Endodermal cell (in vitro differentiated cells): ENCODE measurements at places on chromosomes 2 and 18. TPM values are rescaled to one million over a fixed set of nuclear protein-coding genes. Genes with fewer than 3 reads are reported as not detected.

Gene TCF7L1
- total RNA-seq, result 70.5 and 73.3 TPM in 2 replicates

Gene C1QL2
- 0.18 TPM in 1 of 2 replicates, not detected in the other for total RNA-seq

Gene CYRIA
- total RNA-seq, result 0.63 to 0.86 TPM (median 0.73 TPM) in 3 replicates

Gene SPATA3
- not detected in 2 replicates for total RNA-seq

Gene TUBA4B
- not detected in 3 replicates for total RNA-seq

Gene SNORC
- total RNA-seq, result 3.0 to 6.2 TPM (median 5.0 TPM) in 3 replicates

Gene PKDCC
- 85.3 and 86.8 TPM in 2 replicates for total RNA-seq

Gene OTX1
- total RNA-seq, result 11.7 and 12.9 TPM in 2 replicates

Gene LRRTM4
- total RNA-seq, result 4.2 to 7.5 TPM (median 7.0 TPM) in 3 replicates

Gene DLX1
- not detected in 2 replicates for total RNA-seq

Gene IL18R1
- 1.5 and 2.2 TPM in 2 replicates for total RNA-seq

Gene EIF2B4
- 43.2 to 59.6 TPM (median 58.6 TPM) in 3 replicates for total RNA-seq

Gene LDLRAD4
- total RNA-seq, result 11.3 to 17.0 TPM (median 14.9 TPM) in 3 replicates

Gene KIAA2012
- 0.86 and 1.0 TPM in 2 replicates for total RNA-seq

Gene ZNF407
- total RNA-seq, result 5.0 to 9.4 TPM (median 7.6 TPM) in 3 replicates

Gene TLX2
- 0.27 to 0.53 TPM in 2 of 3 replicates, not detected in the other for total RNA-seq

Gene LRATD1
- total RNA-seq, result 0.95 and 1.1 TPM in 2 replicates

Gene CIB4
- not detected in 2 replicates for total RNA-seq

Gene MTCL1
- total RNA-seq, result 15.0 to 22.1 TPM (median 19.5 TPM) in 3 replicates

Gene TRAPPC8
- total RNA-seq, result 49.0 and 50.7 TPM in 2 replicates

Gene TGFA
- 2.0 and 2.3 TPM in 2 replicates for total RNA-seq

Gene MRPL19
- 71.2 to 81.3 TPM (median 77.6 TPM) in 3 replicates for total RNA-seq

- no peak for DNase-seq
Measured at GRCh38 chr18:39455285-39455684, 1889.7 kb upstream of the CELF4 start.

DNA sequence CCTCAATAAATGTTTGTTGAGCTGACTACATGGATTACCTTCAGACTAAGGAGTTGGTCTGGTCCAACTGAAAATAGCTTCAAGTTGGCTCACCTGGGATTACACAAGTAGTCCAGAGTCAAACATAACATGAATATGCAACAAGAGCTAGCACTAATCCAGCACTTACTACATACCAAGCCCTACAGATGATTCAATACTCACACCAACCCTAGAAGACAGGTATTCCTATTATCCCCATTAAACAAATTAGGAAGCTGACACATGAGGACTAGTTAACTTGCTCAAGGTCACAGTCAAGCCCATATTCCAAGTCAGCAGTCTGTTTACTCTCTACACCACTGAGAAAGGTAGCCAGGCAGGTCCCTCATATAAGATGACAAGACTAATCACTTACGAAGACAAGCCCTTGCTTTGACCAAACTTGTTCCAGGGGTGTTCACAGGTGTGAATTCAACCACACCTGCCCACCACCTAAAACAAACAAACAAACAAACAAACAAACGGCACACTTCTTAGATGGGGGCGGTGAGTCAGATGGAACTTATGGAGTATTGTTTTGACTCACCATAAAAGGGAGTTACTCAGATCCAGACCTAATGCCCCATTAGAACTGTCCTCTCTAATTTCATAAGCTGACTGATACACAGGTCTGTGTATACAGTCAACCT, 29.1 kb downstream of the TMEM131 start:
- no peak for DNase-seq

- no peak for DNase-seq
Measured at GRCh38 chr2:165113414-165113813, 90.4 kb downstream of the SCN3A start.

- no peak for DNase-seq
Measured at GRCh38 chr2:189152483-189152882, 27.1 kb downstream of the COL5A2 start.

DNA sequence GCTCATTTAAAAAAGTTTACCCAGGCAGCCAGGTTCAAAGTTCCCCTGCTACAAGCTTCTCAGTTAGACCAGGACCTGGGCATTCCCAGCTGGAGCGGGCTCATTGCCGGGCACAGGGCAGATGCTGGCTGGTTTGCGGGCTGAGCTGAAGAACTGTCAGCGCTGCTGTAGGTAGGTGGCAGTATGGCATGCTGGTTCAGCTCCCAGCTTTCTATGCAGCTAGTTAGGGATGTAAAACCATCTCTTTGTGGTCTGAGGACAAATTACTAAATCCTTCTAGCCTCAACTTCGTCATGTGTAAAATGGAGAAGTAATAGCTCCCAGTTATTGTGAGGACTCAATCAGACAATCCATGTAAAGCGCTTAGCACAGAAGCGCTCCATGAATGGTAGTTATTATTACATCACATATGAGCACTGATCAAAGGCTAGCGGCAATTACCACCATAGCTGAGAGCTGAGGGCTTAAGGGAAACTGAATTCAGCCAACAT, 2.4 kb upstream of the LDLRAD4 start:
- DNase-seq, result peak; percentile 82

GRCh38 chr2:16614314-16614860, 51.2 kb downstream of the CYRIA start:
- no peak for DNase-seq

GRCh38 chr2:224966613-224967012, 75.7 kb downstream of the DOCK10 start:
- DNase-seq, result no peak

DNA sequence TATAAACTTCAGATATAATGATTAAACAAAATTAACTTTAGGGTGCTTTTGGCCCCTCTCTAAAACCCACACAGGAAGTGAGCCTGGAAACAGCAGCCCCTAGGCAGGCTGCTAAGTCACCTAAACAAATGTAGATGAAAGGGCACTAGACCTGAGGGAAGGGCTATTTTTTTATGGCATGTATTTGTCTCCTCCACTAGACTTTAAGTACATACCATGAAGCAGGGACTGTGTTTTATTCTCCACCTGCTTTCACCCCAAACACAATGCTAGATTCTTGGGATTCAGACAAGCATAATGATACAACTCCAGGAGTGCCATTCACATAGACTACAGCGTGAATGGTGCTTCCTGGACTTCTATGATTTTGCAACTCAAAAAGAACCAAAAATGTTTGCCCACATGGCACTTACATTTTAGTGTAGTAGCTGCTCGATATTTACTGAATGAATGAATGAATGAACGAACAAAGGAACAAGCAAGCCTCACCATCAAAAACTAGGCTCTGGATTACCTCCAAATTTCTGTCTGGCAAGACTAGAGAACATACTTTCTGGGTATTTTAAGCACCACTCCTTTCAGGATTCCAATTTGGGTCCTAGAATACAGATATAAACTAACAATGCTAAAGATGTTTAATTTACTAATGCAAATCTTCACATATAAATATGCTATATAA, 10.1 kb downstream of the ATAD2B start:
- no peak for DNase-seq

DNA sequence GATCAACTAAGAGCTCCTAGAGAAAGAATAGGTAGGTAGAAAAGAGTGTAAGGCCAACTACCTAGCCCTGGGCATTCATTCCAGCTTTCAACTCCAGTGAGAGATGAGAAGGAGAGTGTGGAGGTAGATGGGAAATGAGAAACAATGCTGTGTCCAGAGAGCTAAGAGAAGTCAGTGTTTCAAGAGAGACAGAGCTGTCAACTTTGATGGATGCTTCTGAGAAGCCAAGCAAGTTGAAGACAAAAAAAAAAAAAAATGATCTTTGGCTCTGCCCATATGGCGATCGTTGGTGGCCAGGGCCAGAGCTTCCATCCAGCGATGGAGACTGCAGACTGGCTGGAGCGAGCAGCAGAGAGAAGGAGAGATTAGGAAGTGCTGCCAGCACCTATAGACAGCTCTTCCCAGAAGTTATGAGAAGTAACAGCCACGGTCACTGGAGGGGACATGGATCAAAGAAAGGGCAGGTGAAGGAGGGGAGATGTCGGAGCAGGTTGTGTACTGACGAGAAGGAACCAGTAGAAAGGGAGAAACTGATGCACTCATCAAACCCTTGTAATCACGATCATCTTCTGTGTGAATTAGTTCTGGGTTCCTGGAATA, 112.4 kb upstream of the PPP1CB start:
- DNase-seq, result no peak

- DNase-seq, result peak; percentile 30
Measured at GRCh38 chr2:230677201-230677946, 35.3 kb upstream of the CAB39 start.

- no peak for DNase-seq
Measured at GRCh38 chr2:166614029-166614428, 120.0 kb upstream of the SCN7A start.

DNA sequence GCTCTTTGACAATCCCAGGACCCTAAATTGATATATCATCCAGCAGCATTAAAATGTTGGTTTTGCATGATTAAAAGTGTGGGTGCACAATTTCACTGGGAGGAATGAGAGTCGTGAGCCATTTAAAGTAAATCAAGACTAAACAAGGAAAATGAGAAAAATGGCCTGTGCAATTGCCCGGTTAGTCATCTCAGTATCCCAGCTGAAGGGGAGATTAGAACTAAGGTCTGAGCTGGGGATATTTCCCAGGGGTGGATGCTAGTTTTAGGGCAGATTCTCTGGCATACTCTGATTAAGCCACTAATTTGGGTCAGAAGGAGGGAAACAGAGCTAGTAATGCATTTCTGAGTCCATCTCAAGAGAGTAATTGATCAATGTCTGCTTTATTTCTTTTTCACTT, 177.2 kb downstream of the EN1 start:
- no peak for DNase-seq

- no peak for DNase-seq
Measured at GRCh38 chr2:148252646-148253045, 231.8 kb downstream of the MBD5 start.

GRCh38 chr18:69064063-69064462, 266.2 kb downstream of the CCDC102B start:
- DNase-seq, result no peak

DNA sequence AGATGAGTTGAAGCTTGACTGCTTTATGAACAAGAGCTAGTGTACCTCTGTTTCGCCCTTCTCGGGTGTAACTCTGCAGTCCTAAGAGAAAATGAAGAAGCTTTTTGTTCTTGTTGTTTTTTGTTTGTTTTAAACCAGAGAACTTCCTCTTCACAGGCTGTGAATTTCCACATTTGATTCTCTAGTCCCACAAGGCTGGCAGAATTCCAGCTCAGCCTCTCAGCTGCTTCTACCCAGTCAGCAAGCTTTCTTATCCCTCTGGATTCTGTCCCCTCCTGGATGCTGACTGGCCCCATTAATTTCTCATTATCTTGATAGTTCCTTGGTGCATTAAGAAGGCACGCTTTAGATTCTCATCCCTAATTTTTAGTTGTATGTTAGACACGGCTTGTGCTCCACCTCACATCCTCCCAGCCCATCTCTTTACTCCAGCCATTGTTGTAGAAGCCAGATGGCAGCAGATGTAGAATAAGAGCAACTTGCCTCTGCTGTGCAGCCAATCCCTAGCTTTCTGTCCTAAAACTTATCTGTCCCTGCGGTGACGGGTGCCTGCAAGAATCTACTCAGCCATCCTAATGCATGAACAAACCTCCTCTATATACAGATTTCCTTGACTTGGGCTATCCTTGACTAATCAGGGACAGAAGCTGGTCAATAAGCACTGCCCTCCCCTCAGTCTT, 12.3 kb upstream of the RESP18 start:
- DNase-seq, result no peak

- DNase-seq, result no peak
Measured at GRCh38 chr2:233714121-233714520, 1.4 kb downstream of the UGT1A5 start.

GRCh38 chr2:128557831-128558241, 239.2 kb upstream of the HS6ST1 start:
- DNase-seq, result no peak

DNA sequence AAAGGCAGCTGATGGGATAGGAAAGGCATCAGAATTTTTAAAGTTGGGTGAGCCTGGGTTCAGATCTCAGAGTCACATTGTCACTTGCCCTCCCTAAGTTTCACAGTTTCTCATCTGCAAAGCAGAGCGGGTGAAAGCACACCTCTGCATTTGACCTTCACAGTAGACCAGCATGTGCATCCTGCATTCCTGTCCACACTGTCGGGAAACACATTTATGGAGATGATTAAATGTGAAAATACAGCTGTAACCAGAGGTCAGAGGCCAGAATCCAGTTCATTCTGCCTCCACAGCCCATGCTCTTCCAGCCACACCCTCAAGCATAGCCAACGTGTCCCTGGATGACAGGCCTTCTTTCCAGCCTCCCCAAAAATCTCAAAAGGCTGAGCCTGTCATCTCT, 392.0 kb upstream of the MYT1L start:
- DNase-seq, result no peak

DNA sequence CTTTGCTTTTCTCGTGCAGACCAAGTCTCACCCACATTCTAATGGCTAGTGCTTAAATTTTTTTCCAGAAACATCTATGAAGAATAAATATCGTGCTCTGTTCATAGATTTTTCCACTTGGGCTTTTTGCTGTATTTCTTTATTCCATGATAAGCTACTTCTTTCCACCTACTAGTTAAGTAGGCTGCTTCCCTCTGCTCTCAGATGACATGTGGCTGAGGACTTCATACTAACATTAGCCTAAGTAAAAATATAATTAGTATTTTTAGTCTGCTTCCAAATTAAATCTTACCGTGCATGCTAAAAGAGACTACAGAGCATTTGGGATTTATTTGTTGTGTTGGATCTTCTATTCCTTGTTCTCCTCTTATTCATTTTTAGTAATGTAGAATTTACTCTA, 102.4 kb downstream of the SH3RF3 start:
- no peak for DNase-seq

GRCh38 chr2:191740759-191741158, 62.8 kb downstream of the NABP1 start:
- DNase-seq, result no peak

GRCh38 chr2:108347786-108348185, 30.0 kb upstream of the SULT1C4 start:
- DNase-seq, result no peak

DNA sequence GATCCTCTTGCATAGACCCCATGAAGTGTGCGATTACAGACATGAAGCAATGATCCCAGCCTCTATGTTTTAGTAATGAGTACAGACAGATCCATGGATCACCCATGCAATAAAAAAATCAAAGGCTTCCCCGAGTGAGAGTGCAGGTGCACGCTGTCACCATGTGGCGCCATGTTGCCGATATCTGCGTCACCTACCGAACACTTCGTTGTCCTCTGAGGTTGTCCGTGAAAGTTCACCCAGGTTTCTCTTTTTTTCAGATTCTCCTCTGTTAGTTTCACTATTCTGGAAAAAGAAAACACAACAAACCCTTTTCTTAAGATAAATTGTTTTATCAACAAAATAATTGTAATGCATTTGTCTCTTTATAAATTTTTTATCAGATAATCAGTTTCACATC, 66.5 kb downstream of the MBP start:
- no peak for DNase-seq

DNA sequence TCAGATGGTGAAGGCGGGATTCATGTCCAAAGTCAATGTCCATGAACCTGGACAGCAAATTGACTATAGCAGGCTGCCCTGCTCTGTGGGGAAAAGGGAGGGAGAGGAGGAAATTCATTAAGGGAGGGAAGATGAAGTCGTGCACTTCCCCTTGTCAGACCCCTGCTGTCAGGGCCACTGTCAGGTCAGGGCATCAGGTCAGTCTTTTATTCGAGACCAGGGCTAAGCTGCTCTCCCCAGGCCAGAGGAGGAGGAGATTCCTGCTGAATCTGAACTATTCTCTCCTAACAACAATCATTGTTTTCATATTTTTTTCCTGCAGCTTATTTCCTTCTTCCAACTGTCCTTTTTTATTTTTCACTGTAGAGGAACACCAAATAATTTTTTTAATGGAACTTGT, 17.2 kb downstream of the CNDP1 start:
- DNase-seq, result no peak

- DNase-seq, result no peak
Measured at GRCh38 chr18:76055025-76055424, 440.0 kb downstream of the ZNF516 start.

- DNase-seq, result no peak
Measured at GRCh38 chr2:207525296-207525695, 4.5 kb upstream of the CREB1 start.
